ENCODE measurements at places on chromosomes 12 and 14. TPM values are rescaled to one million over a fixed set of nuclear protein-coding genes. Genes with fewer than 3 reads are reported as not detected.

The CSRNP2 gene
- 11.8 TPM for total RNA-seq

The GUCY2C gene
- total RNA-seq = not detected

The CPNE6 gene
- total RNA-seq = not detected

The LTBR gene
- total RNA-seq = 248 TPM

The SLC17A8 gene
- total RNA-seq = not detected

The DEGS2 gene
- total RNA-seq = 1.6 TPM
